ENCODE measurements at places on chromosomes 3 and 15.

DNA sequence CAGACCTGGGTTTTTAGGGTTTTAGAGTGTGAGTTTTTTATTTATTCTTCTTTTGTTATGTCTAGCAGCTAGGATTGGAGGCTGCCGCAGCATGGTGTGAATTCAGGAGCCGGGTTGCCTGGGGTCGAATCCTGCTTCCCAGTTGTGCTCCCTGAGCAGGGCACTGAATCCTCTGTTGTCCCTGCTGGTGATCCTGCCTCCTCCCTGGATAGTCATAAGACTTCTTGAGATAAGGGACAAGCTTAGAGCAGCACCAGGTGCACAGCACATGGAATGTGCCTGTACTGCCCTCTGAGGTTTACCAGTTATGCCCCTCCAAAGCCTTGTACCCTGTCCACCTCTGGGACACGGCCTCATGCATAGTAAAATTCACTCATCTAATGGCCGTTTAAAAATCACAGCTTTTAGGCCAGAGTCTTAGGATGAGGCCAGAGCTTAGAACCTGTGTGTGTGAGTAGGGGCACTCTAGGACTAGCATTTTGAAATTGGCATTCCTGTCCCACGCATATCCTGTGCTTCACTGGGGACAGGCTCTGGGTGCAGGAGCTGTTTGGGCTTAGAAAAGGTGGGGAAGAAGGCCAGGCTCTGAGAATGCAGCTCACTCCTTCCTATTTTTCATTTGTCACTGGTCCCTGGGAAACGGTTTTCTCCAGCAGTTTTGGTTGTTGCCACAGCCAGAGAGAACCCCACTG is 47.7 kb downstream of the CHCHD6 start:
- no peak for DNase-seq

- no peak for DNase-seq
Observed at GRCh38 chr3:11385326-11385725, 113.1 kb downstream of the ATG7 start.

- DNase-seq, result no peak
Observed at GRCh38 chr15:90680371-90680935, 36.7 kb upstream of the BLM start.

GRCh38 chr3:59440285-59441028 is 390.6 kb upstream of the CFAP20DC start:
- DNase-seq, result no peak

- no peak for DNase-seq
Observed at GRCh38 chr3:15728766-15729165, 69.0 kb downstream of the ANKRD28 start.

DNA sequence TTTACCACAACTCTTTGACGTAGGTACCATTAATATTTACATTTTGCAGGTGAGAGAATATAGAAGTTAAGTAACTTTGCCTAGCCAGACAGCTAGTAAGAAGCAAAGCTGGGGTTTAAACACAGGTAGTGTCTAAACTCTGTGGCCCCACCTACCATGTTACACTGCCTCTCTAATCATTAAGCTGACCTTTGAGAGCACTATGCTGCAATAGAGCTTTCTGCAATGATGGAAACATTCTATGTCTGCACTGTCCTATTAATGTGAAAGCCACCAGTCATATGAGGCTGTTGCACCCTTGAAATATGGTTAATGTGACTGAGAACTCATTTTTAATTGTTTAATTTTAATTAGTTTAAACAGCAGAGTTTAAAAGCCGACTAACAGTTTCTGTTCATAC is 6.3 kb upstream of the RARB start:
- DNase-seq, result no peak

DNA sequence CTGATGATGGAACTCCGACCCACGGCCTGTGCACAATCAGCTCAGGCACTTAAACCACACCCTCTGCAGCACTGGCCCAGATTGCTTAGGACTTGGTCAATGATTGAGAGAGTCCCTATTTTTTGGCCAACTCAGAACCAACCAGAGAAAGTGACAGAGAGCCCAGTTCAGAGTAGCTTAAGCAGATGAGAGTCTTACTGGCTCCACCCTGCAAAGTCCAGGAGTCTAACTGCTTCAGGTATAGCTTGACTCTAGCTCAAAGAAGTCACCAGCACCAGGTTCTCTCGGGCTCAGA is 20.1 kb downstream of the SLC6A20 start:
- no peak for DNase-seq

GRCh38 chr15:71456362-71456761 is 341.1 kb downstream of the THSD4 start:
- no peak for DNase-seq

GRCh38 chr15:75349851-75350588 is 3.2 kb downstream of the NEIL1 start:
- DNase-seq, result no peak

DNA sequence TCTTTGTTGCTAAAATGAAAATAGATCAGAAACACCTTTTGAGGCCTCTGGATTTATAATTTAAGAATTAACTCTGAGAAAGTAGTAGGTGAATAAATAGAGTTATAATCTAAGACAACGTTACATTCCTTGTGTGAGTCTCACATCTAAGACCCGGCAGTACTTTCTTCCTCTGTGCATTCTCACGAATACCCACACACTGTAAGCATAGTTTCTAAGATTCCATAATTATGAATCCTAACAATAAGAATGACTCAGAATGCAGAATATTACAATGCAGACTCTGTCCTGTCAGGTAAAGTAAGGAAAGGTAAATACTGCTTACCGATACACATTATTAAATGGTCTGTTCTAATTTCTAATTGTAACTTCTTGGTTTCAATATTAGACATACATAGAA is 257.7 kb upstream of the CNTN6 start:
- DNase-seq, result no peak

GRCh38 chr3:189144645-189145044 is 27.1 kb upstream of the TPRG1 start:
- peak; percentile 20 for DNase-seq

- DNase-seq, result peak; percentile 49
Observed at GRCh38 chr15:76903251-76903681, 1.9 kb downstream of the SCAPER start.

GRCh38 chr3:190618330-190619030 is 104.6 kb downstream of the IL1RAP start:
- DNase-seq, result peak; percentile 4

GRCh38 chr3:117645561-117646242 is 936.1 kb downstream of the TUSC7 start:
- DNase-seq, result no peak

DNA sequence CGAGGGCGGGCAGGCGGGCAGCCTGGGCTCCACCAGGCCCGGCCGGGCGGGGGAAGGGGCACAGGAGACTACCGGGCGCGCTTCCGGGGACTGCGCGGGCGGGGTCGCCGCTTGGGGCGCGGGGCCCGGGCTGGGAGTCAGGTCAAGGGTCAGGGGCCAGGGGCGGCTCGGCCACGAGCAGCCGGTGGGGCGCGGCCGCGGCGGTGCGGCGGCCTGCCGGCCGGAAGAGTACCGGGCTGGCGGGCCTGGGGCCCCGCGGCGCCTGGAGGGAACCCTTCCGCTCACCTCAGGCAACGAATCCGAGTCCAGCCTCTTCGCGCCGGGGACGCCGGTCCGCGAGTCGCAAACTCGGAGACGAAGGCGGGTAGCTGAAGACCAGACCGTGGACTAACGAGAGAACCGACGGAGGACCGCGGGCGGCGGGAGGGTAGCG is 225 bp downstream of the RHOA start:
- DNase-seq, result peak; percentile 34

DNA sequence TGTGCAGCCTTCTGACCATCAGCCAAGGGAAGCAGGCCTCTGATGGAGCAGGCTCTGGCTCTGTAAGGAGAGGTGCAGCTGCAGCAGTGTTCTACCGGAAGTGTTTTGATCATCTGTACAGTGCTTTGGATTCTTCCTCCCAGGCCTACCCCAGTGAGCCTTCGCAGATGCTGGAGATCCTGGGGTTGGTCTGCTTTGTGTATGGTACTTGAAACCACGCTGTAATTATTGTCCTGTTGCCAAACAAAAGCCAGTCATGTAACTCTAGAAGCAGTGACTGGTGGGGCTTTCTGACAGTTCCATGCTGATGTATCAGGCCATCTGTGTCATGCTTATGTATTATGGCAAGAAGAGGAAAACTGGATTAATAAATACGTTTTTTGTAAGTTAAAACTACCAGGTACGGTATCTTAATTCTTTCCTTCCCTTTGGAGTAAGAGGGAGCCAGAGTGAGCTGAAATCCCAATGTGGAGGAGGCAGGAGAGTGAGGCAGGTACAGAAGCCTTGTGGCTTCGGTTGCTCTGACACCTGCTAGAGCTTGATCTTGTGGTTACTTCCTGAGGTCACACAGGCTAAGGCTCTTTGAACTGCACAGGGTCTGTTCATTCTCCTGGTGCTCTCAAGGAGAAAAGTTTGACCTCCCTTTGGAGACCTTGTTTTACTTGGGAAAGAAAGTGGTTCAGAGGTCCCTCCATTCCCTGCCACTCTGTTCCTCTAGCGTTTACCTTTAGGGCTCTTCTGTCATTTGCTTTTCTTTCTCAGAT is 3.7 kb downstream of the TMEM42 start:
- no peak for DNase-seq

DNA sequence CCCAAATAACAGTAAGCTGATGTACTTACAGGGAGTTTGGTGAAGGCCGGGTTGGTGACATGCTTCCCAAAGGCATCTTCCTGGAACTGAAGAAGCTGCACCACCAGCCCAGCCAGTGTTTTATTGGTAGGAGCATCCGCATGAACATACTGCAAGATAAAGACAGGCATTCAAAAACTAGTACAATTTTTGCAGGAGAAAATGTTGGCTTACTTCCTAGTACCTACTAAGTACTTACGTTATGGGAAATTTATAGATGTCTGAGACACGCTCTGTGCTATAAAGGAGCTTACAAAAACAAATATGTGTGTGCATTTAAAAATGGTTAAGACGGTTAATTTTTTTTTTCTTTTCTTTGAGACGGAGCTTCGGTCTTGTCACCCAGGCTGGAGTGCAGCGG is 8.9 kb downstream of the SMARCC1 start:
- no peak for DNase-seq

DNA sequence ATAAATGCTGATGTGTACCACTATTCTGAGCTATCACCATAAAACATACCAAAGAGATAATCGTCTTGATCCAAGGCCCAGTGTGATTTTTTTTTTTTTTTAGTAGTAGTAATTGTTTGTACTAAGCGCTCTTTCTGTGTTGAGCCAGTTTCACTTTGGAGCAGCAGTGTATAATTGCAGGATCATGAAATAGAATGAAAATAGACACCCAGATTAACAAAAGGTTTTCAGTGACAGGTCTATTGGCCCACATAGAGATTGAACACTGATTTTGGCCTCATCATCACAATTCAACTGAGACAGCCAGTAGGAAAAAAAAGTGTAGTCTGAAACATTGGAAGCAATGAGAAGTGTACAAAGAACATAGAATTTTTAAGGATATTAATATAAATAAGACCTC is 749.8 kb downstream of the NAALADL2 start:
- DNase-seq, result no peak

DNA sequence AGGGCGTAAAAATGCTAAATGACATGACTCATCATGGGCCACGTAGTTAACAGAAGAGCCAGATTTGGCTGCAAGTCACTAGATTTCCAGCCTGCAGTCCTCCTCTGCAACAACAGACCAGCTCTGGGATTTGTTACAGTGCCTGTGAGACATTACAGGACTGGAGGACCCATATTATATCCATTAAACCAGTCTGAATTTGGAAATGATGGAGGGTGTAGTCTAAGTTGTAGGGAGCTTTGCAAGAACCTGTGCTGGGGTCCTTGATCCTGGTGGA is 10.8 kb downstream of the ZNF774 start:
- no peak for DNase-seq
